ENCODE measurements at places on chromosomes 16 and 17.

DNA sequence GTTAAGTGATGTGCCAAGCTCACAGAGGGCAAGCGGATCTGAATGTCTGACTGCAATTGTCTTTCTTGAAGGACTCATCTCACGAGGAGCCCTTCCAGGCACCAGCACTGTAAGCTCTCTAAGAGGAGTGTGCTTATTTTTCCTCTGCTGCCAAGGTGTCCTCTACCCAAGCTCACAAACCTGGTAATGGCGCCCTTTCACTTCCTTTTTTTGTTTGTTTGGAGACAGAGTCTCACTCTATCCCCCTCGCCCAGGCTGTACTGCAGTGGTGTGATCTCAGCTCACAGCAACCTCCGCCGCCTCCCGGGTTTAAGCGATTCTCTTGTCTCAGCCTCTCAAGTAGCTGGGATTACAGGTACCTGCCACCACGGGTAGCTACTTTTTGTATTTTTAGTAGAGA, 233.8 kb downstream of the MAP2K4 start:
- no peak for DNase-seq

GRCh38 chr17:57832314-57833178, 17.3 kb downstream of the MRPS23 start:
- no peak for DNase-seq

GRCh38 chr17:57512258-57512657, 232.8 kb downstream of the CCDC182 start:
- DNase-seq = no peak

DNA sequence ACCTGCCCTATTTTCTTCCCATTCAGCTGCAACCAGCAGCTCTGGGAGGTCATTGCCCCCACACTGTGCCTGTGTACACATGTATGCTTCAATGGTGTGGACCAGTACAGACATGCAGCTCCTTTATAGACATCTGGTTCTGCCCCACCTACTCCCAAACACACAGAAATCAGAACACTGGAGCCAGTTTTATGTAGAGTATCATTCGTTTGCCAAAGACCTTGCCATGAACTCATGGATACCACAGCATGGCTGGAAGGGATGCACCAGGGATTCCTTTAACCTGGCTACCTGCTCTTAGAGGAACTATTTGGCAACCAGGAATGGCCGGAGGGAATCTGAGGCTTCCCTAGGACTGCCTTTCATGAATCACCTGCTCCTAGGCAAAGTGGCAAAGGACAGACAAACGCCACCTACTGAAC, 60.4 kb downstream of the ZFHX3 start:
- no peak for DNase-seq

DNA sequence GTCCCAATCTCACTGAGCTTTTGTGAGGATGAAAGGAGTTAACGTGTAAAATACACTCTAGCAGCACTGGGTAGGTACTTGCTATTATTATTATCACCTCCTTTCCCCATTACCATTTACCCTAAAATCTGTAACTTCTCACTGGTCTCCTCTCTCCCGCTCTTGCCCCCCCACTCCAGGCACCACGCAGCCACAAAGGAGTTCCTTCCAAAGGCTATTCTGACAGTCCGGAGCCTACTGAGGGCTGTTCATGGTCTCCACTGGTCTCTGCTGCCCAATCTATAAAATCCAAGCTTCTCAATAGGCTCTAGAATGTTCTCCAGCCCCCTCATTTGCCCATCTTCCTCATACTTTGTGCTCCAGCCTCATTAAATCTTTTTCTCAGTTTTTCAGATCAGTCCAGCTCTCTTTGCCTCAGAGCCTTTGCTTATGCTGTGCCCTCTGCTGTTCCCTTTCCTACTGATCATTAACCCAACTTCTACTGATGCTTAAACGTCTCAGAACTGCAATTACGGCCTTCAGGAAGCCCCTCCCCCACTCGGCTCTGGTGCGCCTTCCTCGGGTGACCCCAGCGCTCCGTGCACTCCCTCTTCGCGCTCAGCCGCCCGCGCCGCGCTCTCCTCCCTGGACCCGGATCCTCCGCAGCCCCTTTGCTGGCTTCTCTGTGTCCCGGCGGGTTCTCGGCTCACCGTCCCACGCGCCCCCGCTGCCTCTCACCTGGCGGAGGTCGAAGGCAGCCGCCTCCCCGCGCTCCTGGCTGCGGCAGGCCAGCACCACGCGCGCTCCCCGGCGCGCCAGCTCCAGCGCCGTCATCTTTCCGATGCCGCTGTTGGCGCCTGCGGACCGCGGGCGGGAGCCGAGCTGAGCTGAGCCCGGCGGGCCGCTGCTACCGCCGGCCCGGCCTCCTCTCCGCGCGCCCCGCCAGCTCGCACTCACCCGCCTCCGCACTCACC, 737 bp downstream of the DHRS13 start:
- DNase-seq = peak; percentile 54

DNA sequence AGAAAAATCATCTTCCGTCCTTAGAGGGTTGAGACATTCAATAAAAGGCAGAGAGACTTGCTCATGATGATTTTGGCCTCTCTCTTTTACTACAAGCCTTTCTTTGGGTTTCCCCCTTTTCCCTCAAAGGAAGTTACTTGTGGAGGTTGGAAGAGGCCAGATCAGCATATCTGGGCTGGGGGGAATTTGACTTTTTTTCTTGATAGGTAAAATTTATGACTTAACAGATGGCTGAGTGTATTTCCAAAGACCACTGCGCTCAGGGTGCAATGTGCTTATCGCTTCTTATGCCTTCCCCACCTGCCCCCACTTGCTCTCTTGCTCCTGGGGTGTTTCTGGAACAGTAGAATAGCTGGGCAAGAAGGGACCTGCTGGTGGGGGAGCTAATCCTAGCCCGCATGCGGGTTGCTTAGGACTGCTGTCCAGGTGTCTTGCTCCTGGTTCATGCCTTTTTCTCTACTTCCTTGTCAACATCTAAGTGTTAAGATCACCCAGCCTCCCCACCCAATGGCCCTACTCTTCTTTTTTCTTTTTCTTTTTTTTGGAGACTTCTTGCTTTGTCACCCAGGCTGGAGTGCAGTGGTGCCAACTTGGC, 131.9 kb downstream of the MSI2 start:
- no peak for DNase-seq

DNA sequence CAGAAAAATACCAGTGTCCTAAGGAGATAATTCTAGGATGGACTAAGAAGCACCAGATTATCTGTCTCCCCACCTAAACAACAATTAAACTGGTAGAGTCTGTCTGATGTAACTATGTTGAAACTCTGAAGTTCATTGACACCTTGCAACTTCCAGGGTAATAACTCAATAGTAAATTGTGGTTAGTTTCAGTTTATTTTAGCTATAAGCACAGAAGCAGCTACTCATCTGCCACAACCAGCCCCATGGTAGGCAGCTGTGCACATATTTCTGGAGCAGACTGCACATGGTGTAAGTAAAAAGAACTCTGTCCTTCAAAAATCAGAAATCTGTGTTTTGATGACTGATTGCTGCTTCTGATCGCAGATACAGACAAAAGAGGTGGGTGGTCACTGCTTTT, 852.1 kb downstream of the CDH11 start:
- DNase-seq = no peak

GRCh38 chr16:24822542-24822941, 23.2 kb upstream of the SLC5A11 start:
- DNase-seq = no peak

- no peak for DNase-seq
Measured at GRCh38 chr17:74637926-74638325, 14.4 kb upstream of the CD300E start.

- DNase-seq = no peak
Measured at GRCh38 chr16:70638814-70639792, 7.3 kb upstream of the IL34 start.

DNA sequence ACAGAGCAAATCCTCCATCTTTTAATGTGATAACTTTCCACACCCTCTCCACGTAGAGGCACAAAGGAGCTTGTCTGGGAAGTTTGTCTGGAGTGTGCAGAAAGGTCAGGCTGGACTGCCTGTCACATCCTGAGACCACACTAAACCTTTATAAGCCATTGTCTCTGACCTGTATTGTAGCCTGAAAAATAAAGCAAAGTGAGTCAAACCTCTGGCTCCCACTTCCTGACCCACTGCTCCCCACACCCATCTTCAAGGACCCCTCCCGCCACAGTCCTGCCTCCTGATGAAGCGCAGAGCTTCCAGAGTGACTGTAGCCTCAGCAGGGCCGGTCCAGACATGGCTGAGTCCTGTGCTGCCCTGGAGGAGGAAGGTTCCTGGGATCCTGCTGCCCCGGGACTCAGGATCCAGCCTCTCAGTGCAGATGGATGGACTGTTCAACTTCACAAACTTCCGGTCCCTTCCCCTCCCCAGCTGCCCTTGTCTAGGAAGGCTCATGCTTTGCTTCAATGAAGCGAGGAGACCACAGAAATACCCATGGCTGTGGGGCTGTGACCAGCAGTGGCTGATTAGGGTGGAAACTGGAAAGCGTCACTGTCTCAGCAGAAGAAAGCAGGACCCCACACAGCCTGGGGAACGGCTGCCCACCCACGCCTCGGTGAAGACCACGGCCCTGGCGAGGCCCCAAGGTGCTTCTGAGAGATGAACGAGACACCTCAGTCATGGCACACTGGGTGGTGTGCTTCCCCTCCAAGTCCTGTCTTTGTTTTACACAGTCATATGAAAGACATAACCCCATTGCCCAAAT, 30.9 kb upstream of the CLEC18B start:
- no peak for DNase-seq

GRCh38 chr17:49404361-49404760, 10.3 kb downstream of the PHB1 start:
- DNase-seq = no peak

DNA sequence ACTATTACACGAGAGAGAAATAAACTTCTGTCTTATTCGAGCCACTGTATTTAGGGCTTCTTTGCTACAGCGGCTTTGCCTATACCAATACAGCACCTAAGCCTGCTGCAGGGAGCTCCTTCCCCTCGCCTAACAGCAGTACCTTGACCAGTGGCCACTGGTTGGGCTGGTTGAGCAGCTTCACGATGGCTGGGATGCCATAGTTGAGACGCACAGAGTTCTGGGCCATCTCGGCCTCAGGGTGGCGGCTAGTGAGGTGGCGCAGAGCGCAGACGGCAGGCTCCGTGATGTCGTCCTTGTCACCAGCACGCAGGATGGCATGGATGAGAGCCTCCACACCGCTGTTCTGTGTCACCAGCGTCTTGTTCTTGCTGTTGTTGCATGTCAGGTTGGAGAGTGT, 23.7 kb downstream of the JUP start:
- DNase-seq = no peak

DNA sequence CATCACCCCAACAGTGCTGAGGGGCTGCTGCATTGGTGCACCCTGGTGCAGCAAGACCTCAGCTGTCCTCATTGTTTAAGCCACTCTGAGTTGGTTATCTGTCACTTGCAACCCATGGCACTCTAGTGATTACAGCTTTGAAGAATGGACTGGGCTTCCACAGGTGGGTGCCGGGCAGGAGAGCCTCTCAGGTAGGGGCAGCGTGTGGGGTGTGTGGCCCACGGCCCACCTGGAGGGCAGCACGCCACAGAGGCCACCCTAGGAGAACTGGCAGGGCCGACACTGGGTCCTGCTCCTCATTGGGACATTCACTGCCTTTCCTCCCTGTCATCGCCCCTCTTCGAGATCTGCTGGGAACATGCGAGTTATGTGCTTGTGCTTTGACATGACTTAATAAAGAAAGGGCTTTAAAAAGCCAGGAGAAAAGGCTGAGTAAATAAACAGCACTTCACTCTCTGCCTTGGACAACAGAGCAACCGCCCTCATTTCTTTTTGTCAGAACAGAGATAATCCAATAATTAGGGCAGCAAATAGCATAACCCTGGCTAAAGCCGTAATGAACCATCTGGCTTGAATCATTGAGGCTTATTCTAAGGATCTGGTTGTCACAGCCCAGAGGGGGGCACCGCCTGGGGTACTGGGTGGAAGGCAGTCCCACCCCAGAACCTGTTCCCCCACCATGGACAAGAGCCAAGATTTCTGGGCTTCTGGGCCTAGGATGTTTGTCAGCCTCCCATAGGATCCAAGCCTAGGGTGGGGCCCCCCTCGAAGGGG, 3.0 kb downstream of the DOC2B start:
- DNase-seq = no peak

GRCh38 chr17:63837962-63838600, 4.4 kb downstream of the SMARCD2 start:
- DNase-seq = no peak

GRCh38 chr16:79093554-79093967, 507.0 kb downstream of the MAF start:
- no peak for DNase-seq

DNA sequence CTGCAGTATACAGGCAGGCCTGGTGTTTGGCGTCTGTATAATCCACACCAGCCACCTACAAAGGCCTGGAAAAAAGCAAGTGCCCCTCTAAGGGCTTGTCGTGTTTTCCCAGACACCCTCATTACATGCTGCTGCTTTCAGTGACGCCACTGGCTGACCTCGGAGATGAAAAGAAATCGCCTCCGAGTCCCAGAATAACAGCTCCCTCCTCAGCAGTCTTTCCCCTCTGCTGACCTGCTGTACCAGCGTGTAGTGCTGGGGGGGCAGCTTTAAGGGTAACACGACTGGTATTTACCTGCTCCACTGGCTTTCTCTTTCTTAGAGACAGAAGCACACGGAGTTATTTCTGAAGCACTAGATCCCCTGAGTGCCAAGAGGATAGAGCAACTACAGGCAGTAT, 296.8 kb downstream of the GRIN2A start:
- DNase-seq = no peak

- no peak for DNase-seq
Measured at GRCh38 chr17:14329900-14330491, 29.1 kb downstream of the HS3ST3B1 start.

DNA sequence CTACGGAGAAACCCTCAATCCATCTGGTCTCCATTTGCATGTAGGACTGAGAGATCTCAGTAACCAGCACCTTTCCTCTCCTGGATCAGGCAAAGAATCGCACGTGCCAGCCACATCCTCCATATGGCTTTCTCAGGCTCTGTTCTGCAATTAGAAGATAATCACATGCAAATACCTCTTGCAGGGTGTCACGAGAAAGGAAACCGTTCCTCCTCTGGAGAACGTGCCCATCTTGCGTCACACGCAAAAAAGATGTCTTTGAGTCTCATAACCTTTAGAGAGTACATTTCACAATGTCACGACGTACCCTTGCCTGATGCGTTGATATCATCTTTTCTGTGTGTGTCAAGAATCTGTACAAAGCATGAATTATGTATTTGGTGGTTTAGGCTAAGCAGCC, 36.2 kb upstream of the DNAH17 start:
- no peak for DNase-seq

Data from NCI-H2107 (cell line).